H4 (cell line): ENCODE measurements at places on chromosomes 5 and 9. TPM values are rescaled to one million over a fixed set of nuclear protein-coding genes. Genes with fewer than 3 reads are reported as not detected.
A peak's percentile ranks its signal among the peaks of the same experiment; 100 is the strongest.

Gene FAM221B
- total RNA-seq = not detected in 2 replicates

Gene ADGRV1
- total RNA-seq = 13.0 and 14.2 TPM in 2 replicates

DNA sequence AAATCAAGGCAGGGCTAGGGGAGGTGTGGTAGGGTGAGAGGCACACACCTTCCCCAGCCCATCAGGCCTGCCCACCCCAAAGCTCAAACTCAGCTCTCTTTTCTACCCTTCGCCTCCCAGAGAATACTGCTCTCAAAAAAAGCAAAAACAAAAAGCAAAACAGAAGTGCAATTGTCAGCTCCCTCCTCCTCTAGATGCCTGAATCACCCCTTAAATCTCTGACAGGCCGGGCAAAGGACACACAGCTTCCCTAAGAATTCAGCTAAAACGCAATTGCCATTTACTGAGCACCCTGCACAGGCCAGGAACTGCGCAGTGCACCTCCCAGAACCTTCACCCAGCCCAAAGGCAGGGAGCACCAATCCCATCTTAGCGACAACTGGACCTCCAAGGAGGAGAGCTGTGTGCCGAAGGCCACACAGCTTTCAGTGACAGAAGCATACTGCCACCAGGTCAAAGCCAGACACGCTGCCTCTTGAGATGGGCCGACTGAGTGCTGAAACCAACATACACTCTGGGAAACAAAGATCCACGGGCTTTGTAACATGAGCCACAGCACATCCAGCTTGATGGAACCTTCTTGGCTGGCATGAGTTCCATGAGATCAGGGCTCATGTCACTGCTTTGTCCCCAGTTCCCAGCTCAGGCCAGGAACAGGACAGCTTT is 53.4 kb upstream of the STXBP1 start:
- DNase-seq = no peak

DNA sequence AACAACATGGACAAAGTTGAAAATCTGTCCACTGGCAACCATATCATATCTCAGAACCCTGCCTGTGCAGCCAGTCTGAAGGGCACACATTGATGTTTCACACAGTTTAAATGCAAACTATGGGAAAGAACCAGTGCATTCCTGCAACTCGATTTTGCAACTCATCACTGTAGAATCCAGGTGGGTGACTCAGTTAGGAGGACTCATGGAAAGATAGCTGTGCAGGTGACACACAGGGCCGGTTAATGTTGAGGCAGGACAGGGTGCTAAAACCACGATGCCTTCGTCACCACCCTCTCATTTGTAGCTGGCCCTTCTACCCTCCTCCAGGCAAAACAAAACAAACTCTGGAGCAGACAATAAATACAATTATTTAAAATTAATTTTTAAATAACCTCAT is 62.8 kb downstream of the TLE1 start:
- no peak for DNase-seq

DNA sequence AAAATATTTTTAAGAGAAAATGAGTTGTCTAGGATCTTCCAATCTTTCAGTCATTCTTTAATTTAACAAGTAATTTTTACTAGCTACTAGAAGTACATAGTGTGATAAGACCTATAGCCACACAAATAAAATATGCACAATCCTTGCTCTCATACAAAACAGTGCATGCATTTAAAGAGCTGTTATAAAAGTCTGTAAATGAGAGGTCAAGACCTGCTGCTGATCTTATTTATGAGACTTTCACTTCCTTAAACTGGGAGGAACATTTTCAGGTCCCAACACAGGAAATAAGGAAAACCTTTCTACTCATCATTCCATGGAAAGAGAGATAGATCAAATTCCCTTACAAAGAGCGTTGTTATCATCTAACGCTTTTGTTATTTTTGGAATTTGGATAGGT is 54.2 kb upstream of the PAM start:
- DNase-seq = no peak

DNA sequence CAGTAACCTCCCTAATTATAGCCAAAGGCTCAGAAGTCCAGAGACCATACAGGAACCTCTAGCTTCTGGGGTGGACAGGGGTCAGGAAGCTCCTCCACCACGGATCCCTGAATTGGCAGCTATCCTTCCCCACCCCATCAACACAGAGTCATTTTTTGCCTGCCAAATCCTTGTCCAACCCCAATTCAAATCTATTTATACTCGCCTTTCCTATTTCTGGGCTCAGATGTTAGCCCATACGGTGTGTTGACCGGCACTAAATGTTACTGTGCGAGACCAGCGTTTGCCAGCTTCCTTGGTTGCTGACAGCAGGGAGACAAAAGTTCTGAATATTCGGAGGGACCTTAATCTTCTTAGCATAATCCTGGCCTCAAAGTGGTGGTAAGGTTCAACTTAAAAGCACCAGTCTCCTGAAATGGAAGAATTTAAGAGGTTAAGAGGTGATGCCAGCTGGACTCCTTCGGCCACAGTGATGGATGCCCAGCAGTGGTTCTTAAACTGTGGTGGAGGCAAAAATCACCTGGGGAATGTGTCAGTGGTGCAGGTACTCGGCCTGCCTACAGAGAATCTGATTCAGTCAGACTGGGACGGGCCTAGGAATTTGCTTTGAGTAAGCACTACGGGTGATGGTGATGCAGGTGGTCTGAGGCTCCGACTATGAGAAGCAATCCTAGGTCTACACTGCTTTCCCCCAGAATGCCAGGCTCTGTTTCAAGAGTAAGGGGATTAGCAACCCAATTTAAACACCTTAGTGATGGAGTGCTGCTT is 204.8 kb upstream of the MEF2C start:
- DNase-seq = no peak

- DNase-seq = no peak
Measured at GRCh38 chr5:94802450-94802849, 184.0 kb downstream of the SLF1 start.

GRCh38 chr9:109224751-109225150 is 57.7 kb upstream of the FRRS1L start:
- no peak for DNase-seq

DNA sequence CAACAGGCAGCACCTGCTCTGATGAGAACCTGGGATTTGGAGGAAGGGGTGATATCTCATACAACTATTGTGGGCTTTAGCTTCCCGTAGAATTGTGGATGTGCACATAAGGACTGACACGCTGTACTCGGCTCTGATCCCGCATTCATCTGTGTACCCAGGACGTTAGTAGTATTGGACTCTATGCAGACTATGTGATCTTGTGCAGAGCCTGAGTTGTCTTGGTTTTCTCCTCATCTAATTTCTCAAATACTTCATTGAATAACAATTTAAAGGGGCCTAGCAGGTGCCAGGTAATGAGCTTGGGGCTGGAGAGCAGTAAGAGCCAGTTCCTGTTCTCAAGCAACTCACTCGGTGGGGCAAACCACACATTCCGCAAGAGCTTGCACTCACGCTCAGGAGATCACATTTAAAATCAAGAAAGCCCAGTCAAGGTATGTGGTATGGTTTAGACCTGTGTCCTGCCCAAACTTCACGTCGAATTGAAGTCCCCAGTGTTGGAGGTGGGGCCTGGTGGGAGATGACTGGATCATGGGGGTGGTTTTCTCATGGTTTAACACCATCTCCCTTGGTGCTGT is 14.8 kb downstream of the C5orf15 start:
- DNase-seq = no peak

DNA sequence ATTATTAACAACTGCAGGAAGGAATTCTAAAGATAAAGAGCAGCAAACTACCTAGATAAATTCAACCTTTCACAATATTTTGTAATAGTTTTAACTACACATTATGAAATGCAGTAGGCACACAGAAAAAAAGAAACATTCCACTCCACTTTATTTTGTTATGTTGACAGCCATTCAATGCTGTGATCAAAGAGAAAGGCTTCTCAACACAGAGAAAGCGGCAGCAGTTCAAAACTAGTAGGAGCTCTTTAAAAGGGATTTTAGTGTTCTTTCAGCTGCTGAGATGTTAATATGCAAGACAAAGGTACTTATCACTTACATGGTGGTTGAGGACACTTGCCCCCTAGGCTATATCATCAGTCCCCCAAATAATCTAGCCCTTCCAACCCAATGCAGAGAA is 11.6 kb downstream of the CEMIP2 start:
- no peak for DNase-seq

Gene OR1N1
- not detected in 2 replicates for total RNA-seq

DNA sequence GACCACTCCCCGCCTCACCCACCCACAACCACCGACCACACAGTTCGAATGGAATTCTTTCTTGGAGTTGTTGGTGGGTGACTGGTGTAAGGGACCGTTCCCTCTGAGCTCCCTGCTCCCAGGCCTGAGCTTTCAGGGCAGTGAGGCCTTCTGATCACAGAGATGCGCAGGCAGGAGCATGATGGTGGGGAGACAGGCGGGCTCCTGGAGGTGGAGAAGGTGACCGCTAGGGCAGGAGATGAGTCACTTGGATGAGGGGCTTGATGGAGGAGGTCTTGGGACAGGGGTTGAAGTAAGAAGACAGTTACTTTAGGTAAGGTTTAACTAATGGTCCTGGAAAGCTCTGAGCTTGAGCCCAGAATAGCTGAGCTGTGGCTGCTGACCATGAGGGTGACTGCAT is 88.5 kb downstream of the HSPA4 start:
- no peak for DNase-seq

DNA sequence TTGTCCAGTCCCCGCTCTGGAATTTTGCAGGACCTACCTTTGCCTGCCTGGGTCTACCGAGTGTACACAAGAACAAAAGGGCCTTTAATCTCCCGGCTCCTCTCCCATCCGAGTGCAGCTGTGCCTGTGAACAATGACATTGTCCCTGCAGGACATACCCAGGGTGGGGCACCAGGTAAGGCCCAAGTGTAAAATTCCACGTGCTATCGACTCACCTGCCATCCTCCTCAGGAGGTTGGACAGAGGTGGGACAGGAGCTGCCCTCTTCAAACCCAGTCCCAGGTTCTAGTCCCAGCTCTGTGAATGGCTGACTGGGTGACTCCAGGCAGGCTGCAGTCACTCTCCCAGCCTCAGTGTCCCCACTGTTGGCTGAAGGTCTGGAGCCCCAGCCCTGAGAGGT is 159.6 kb upstream of the ALDH1B1 start:
- DNase-seq = no peak

Gene GABBR2
- 0.37 and 0.91 TPM in 2 replicates for total RNA-seq

- no peak for DNase-seq
Measured at GRCh38 chr5:113194591-113194990, 218.0 kb downstream of the DCP2 start.

DNA sequence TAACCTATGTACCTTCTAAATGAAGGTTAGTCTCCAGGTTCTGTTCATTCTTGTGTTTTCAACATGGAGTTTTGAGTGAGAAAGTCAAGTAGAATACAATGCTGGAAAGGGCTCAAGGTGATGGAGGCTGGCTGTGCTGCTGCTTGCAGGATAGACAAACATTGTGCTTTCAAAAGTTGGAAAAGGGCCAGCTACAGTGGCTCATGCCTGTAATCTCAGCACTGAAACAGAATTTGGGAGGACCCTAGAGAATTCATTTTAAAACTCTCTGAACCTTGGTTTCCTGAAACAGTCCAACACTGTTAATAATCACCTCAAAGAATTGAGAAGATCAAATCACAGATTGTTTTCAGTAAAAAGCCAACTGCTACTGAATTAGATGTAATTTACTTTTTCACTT is 15.4 kb upstream of the IARS1 start:
- no peak for DNase-seq

GRCh38 chr9:99158629-99159028 is 53.7 kb downstream of the TGFBR1 start:
- no peak for DNase-seq

Gene LCN9
- not detected in 2 replicates for total RNA-seq

DNA sequence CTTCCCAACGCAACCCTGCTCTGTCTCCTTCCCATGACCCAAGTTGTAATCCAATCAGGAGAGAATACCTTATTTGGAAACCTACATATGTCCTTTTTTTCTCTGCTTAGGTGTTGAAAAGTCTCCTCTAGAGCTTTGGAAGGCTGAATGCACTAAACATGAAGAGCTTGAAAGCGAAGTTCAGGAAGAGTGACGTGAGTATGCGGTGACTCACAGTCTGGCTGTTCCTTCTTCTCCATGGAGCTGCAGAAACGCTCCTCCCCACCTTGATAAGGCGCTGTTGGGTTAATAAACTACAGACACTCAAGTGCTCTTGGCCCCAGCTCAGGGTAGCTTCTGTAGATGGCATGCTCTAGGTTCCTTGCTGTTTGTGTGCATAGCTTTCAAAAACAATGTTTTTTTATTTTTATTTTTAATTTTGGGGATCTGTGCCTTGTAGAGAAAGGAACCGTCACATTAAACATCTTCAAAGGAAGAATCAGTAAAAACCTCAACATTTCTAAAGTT is 30.7 kb downstream of the RAI14 start:
- peak; percentile 97 for DNase-seq

DNA sequence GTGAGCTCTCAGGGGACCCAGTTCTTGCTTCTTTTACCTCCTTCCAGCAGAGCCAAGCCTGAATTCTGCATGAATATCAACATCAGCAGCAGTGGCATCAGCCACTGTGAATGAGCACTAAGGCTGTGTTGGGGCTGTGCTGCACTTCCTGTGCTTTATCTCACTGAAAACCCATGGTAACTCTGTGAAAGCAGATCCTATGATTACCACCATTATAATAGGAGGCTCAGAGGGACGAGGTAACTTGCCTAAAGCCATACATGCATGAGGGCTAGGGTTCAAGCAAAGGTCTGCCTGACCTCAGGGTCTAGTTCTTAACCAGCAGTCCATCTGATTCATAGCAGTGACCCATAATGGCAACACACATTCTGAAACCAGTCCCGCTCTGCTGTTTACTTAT is 60.5 kb upstream of the RAPGEF1 start:
- no peak for DNase-seq

DNA sequence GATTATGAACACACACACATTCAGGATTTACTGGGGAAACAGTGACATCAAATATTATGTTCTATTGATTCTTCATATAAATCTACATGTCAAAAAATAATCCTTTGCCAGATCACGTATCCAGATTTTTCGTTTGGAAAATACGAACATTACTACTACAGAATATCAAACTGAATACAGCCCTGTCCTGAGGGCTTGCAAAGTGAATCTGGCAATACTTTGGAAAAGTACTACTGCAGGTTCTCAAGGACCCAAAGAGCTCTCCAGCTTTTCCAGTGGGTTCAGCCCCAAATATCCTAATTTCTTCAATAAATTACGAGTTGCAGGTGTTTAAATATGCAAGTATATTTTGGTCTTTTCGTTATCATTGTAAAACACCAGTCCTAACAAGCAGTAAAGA is 411 bp upstream of the NDUFS4 start:
- no peak for DNase-seq
